CD4-positive, alpha-beta T cell treated with Interleukin-4 for 4 hours (primary cell): ENCODE measurements at places on chromosomes 2 and 18.

GRCh38 chr2:135124924-135125886, 73.1 kb downstream of the RAB3GAP1 start:
- DNase-seq = no peak

DNA sequence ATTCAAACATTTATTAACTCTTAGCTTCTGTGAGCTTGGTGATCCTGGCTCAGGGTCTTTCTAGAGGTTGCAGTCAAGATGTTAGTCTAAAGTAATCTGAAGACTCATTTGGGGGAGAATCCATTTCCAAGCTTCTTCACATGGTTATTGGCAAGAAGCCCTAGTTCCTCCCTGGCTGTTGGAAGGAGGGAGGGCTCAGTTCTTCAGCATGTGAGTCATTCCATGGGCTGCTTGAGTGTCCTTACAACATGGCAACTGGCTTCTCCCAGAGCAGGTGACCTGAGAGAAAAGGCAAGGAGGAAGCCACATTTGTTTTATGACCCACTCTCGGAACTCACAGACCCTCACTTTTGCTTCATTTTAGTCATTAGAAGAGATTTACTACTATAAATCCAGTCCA, 10.6 kb upstream of the C2orf74 start:
- DNase-seq = no peak

- no peak for DNase-seq
Measured at GRCh38 chr2:25872134-25872533, 6.2 kb downstream of the ASXL2 start.

- no peak for DNase-seq
Measured at GRCh38 chr2:128818704-128819491, 500.2 kb upstream of the HS6ST1 start.

DNA sequence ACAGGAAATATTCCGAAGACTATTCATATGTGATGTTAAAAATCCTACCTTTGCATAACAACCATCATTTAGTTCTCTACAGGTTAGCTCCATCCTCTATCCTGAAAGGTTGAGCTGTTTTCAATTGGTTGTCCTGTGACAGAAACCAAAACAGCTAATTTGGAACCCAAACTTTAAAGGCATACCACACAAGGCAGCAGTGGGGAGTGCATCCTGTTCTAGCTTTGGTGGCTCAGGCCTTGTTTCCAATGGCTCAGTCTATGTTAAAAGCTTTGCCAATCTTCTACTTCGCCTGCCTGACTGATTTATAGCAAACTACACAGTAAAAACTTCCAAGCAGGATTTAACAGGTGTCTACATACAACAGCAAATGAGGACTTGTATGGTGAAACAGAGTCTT, 3.2 kb downstream of the CD226 start:
- no peak for DNase-seq

GRCh38 chr2:192277494-192278109, 82.9 kb upstream of the TMEFF2 start:
- no peak for DNase-seq

GRCh38 chr2:42568401-42569115, at the start of gene MTA3:
Gene MTA3, plus strand, starts transcription at chr2:42568632. Its CDS starts 114 bp downstream, at chr2:42568746.
- peak; percentile 39 for DNase-seq

DNA sequence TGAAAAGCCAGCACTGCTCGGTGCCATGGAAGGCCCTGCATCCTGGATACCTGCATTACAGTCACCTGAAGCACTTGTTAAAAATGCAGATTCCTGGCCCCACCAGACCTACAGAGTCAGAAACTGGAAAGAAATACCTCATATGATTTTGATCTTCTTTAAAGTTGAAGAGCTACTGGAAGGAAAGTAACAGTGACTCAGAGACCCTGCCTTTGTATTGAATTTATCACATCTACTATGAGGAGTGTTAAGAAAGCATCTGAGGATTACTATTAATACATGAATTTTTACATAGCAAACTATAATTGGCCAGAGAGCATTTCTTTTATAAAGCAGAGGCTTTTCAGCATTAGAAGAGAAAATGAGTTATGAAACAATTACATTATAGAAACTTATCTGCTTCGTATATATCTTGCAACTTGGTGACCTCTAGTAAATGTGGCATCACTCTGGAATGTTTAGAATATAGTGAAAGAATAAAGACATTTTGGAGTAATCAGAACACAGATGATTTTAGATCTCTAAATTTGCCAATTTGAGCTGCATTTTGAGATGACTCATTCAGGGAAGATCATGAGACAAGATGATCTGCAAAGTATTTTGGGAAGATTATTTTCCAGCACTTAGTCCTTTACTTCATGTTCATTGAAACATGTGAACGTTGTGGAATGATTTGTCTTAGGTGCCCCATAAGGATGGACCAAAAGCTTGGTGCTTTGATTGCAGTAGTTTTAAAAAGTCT, 12.2 kb downstream of the PTPRM start:
- DNase-seq = no peak

GRCh38 chr2:134284119-134284670, 30.3 kb downstream of the MGAT5 start:
- no peak for DNase-seq

- peak; percentile 77 for DNase-seq
Measured at GRCh38 chr2:9984217-9984739, 32.8 kb downstream of the GRHL1 start.

DNA sequence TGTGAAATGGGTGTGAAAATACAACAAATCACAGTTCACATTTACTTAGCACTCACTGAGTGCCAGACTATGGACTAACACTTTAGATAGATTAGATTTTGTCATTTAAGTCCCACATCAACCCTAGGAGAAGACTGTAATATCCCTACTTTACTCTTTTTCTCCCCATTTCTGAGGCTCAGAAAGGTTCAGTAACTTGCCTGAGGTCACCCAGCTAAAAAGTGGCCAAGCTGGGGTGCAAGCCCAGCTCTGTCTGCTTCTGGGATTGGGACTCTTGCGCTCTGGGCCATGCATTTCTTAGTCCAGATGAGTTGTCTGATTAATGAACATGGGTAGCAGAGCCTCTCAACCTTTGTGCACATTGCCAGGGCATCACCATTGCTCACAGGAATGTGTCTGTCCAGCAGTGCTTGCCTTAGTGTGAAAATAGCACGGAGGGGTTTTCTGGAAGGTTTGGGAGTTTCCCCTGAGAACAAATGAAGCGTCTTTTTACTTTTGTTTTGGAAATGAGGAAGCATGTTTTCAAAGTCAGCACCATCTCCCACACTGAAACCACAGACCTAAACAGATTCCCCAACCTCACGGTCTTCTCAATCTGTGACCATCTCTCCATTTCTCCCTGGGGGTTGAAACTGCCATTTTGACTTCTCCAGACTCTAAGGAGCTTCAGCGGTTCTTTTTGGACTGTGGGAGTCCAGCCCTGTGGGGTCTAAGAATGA, 31.9 kb downstream of the NRP2 start:
- no peak for DNase-seq

DNA sequence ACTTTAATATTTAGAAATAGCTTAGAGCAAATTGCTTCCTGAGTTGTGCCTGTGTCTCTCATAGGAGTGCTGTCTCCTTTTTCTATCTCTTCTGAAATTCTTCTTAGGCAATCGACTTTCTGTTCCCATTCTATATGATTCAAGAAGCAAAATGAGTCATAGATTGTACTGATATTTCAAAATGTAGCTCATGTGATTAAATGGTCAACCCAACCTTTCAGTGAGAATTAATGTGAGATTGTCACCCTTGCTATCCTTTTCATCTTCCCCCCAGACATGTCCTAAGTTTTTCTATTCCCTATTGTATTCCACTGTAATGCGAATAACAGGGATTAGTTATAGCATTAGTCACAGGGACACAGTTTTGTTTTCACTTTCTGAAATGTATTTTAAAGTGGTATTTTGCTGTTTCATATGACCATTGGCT, 413.6 kb downstream of the THSD7B start:
- no peak for DNase-seq

DNA sequence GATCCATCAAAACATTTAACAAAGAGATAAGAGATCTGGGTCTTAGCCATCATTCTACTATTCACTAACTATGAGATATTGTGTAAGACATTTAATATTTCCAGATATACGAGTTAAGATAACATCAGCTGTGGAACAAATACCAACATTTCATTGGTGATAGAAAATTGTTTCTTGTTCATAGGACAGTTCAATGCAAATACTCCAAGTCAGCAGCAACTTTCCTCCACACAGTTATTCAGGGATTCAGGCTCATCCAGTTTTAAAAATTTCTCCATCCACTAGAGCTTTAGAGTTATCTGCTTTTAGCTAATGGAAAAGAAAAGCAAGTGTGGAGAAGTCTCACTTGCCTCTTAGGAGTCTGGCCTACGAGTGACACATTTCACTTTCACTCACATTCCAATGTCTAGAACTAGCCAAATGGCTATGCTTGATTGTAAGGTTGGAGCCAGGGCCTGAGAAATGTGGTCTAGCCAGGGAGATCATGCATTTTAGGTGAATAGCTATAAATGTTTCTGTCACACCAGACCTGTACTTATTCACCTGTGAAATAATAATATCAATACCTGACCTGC, 119.3 kb upstream of the MAPRE2 start:
- no peak for DNase-seq

DNA sequence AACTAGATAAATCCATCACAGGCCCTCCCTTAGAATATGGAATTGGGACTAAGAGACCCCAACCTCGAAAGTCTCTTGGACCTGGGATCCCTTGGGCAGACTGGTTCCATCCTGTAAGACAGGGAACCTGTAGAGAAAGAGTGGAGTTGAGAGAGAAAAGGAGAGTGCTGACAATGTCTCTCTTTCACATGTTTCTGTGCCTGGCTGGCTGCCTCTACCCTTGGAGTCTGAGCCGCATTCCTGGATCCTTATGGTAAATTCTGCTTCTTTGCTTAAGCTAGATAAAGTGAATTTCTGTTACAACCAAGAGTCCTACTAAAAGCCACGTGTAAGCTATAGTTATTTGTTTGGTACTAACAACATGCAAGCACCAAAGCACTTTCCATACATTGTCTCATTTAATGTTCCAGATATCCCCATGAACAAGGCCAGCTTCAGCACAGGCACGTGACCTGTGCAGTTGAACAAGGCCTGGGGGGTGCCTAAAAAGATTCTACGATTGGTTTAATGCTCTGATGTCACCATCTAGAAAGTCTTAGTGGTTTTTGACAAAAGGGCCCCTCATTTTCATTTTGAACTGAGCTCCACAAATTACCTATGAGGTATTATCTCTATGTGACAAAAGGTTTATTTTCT, 2.1 kb upstream of the PUM2 start:
- no peak for DNase-seq

- DNase-seq = no peak
Measured at GRCh38 chr2:37125416-37125815, 31.4 kb downstream of the EIF2AK2 start.

DNA sequence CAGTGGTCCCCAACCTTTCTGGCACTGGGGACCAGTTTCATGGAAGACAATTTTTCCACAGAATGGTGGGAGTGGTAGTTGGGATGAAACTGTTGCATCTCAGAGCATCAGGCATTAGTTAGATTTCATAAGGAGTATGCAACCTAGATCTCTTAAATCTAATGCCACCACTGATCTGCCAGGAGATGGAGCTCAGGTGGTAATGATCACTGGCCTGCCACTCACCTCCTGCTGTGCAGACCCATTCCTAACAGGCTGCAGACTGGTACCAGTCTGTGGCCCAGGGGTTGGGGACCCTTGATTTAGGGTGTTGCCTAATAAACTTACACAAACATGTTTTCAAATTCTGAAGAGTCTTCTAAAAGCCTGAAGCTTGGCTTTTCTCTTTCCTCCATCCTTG, 261.3 kb downstream of the CDH19 start:
- DNase-seq = no peak

DNA sequence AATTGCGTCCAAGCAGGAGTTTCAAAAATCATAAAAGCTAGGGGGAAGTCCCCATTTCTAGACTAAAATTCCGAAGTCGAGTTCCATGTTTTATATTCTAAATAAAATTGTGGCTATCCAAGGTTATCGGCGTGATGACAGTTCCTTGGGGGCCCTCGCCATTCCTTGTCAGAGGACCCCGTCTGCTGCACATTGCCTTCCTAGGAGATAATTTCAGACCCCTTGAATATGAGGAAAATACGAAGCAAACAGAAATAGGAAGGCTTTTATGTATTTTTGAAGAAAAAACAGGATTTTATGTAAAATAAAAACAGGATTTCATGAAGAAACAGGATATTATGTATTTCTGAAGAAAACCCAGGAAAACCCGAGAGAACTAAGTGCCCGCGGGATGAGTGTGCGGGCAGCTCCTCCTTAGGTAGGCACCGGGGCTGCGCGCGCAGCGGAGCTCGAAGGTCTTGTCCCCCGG, 465 bp upstream of the PLEKHA3 start:
- no peak for DNase-seq

DNA sequence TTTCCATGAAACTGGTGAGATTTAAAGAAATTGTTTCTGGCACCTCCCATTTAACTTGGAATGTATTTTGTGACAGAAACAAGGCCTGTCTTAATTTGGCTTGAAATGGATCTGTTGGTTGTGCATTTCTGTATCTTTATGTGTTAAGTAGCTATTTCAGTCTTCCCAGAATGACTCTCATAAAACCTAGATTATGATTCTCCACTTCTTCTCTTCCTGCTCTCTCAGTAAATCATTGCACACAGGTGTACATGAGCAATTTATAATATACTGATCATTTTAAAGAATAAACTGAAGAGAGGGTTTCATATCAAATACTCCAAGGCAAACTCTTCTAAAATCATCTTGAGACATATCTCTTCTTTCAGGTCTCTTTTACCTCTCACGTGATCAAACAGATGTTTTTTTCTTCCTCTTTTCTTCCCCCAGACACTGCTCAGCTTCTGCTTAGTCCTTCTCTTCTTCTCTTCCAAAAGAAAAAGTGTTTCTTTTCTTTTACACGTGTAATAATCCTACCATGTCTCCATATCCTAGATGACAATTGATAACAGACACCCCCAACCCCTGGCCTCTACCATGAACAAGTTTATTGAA, 112.0 kb downstream of the PPP1R1C start:
- no peak for DNase-seq

DNA sequence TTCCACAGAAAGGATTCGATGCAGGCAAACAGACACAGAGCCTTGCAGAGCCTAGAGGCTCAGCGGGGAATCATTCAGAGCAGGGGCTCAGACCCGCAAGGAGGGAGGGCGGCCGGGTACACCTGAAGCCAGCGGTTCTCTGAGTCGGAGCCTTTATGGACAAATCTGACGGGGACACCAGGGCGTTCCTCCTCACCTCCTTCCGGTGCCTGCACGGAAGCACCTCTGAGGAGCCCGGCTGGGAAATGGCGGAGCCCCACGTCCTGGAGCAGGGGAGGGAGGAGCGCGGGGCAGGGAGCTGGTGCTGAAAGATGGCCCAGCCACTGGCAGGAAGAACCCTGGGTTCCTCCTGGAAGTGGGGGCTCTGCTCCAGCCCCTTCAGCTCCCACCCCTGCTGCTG, 193.5 kb upstream of the ALKAL2 start:
- DNase-seq = no peak
